Pons (tissue), 1 donor: ENCODE measurements at places on chromosomes 13 and 19.

- DNase-seq: peak; percentile 79
Observed at GRCh38 chr19:35106291-35106583, 9.4 kb upstream of the FXYD3 start.

GRCh38 chr13:44438234-44438579 is 64.6 kb downstream of the SERP2 start:
- DNase-seq: no peak

- DNase-seq: no peak
Observed at GRCh38 chr19:41577144-41577830, 1.3 kb downstream of the CEACAM21 start.

DNA sequence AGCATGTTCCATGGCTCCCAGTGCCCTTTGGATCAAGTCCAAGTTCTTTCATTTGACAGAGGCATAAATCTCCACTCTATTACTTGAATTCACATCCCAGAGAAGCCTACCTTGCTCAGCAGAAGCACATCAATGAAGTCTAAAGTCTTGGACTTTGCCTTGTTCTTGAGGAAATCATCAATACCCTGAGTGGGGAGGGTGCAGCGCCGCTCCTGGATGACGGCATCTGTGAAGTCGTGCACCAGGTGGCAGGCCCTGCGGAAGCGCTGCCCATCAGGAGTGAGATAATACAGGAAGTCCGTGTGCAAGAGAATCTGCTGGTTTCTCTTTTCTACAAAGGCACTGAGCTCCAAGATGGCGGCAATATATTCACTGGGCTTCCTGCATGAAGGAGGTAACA is 10.6 kb downstream of the CYP4F11 start:
- no peak for DNase-seq

GRCh38 chr13:90375851-90376250 is 971.6 kb upstream of the MIR17HG start:
- no peak for DNase-seq

DNA sequence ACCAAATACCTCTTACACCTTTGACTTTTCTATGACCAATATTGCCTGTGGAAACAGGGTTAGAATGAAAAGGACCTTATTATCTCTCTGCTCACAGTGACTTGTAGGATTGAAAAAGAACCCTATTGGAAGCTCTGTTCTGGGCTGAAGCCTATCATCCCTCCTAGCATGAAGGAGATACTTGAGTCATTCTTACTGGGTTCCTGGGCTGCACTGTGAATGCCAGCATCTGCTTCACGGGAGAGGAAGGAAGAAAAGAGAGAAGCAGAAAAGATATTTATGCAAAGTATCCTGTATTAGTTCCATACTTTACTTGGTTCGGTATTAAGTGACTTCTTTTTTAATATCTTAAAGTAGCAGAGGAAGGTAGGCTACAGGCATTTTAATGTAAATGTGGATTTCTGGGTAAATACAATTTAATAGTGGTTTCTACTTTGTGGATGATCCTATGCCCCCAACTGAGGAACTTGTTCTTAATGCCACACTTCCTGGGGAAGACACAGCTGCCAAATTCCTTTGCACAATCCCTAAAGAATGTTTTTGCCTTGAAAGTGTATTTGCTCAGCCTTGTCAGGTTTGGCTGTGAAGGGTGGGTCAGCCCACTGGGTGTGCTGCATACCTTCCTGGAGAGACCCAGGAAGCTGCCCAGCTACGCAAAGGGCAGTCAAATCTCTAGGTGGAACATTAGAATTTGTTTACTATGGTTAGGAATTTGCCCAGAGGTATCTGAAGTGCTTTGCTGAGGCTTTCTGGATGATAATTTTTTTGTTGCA is 13.7 kb upstream of the SCEL start:
- DNase-seq: no peak

- peak; percentile 40 for DNase-seq
Observed at GRCh38 chr19:38759590-38760003, 13.7 kb downstream of the LGALS7 start.

DNA sequence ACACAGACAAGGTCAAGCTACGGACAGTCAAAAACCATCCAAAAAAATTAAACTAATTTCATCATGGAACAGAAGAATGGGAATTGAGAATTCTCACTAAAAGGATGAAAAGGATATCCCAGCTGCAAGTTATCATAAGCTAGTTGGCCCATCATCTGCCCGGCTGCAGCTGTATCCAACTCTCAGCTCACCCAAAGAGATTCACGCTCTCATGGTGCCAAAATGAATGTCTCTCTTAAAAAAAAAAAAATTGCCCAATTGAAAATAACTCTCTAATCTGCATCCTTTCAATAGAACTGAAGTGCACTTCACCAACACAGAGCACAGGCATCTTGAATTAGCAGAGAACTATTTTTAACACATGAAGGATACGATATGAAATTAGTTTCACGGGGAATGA is 20.0 kb downstream of the ENOX1 start:
- DNase-seq: no peak
